ENCODE measurements at places on chromosomes 1 and 21.

GRCh38 chr1:2213576-2214505 lies 14.3 kb upstream of the SKI start:
- no peak for DNase-seq

DNA sequence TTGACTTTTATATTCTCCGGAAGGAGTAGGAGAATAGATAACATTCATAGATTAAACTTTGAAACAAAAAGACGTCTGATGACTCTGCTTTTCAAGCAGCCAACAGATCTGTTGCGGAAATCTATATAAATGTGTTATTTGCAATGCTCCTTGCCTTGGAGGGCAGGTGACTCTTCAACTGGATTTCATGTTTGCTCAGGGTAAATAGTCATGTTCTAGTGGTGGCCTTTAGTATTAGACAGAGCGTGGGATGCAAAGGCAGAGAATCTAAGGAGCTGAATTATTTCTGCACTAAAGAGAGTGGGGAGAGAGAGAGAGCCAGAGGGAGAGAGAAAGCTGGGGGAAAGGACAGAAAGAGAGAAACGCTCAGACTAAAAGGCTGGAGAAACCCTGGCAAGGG lies 454.3 kb downstream of the AJAP1 start:
- no peak for DNase-seq

DNA sequence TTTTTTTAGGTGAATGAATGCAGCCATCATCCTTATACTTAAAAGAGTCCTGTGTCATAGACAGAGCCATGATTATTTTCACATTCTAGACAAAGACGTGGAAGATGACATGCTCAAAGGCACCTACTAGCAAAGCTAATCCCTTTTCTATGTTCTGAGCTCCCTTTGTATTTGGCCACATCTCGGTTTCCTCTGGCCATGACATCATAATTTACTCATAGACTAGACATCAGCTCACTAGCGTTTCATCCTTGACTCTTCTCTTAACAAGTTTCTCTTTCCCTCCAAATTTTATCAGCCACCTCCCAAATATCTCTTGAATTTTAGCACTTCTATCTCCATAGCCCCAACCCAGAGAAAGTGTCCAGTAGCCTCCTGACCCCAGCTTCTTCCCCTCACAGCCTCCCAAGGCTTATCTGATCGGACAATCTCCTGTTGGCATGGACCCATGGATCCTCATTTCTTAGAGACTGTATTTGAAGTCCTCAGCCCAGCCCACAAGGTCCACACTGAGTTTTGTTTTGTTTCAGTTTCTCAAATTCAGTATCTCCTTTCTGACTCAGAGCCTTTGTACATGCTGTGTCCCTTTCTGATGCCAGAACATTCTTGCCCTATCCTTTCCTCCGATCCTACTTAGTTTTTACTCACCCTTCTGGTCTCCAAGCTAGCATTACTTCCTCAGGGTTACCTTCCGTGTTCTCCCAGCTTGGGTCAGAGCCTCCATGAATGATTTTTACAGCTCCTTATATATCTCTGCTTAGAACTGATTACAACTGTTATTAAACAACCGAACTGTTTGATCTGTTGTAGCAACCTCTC lies 33.0 kb upstream of the EPS8L3 start:
- no peak for DNase-seq

- no peak for DNase-seq
These were observed 140.1 kb downstream of the TGFBR3 start for GRCh38 chr1:91745640-91746373.

Measured in effector memory CD8-positive, alpha-beta T cell (primary cell).